ENCODE measurements at places on chromosomes 5 and 9. TPM values are rescaled to one million over a fixed set of nuclear protein-coding genes. Genes with fewer than 3 reads are reported as not detected.

Gene UBE2R2
- total RNA-seq, result 28.9 TPM

Gene ENTPD2
- total RNA-seq, result not detected

Gene C5orf52
- not detected for total RNA-seq

Gene RNF38
- total RNA-seq, result 43.8 TPM

Gene STKLD1
- total RNA-seq, result 0.37 TPM

Gene ABCA2
- 7.5 TPM for total RNA-seq

Gene ARID3C
- total RNA-seq, result not detected

Gene PCDHGA11
- 1.1 TPM for total RNA-seq

Gene SLC23A1
- total RNA-seq, result 1.8 TPM

Gene F2RL1
- 0.22 TPM for total RNA-seq

Gene GPR151
- not detected for total RNA-seq

Gene PCDHGA5
- total RNA-seq, result 1.2 TPM

Gene CDH9
- total RNA-seq, result not detected

Gene CDO1
- not detected for total RNA-seq

Gene SLC34A1
- not detected for total RNA-seq

Gene ASS1
- total RNA-seq, result 1.6 TPM

Gene TUSC1
- 0.76 TPM for total RNA-seq

Gene NR2F1
- not detected for total RNA-seq

Gene LHX3
- total RNA-seq, result not detected

Gene RNF20
- 51.6 TPM for total RNA-seq

Gene MSMP
- 0.78 TPM for total RNA-seq

Gene RPS23
- total RNA-seq, result 4,125 TPM

Gene CNTNAP3B
- total RNA-seq, result 0.64 TPM

Gene ZFP37
- 1.7 TPM for total RNA-seq

Gene TRAF1
- 115 TPM for total RNA-seq

Gene ADAMTSL1
- not detected for total RNA-seq

Gene SLC34A3
- not detected for total RNA-seq

Gene OMD
- total RNA-seq, result not detected

Gene MEF2C
- 359 TPM for total RNA-seq

Gene COMMD10
- total RNA-seq, result 44.4 TPM

Gene SLCO4C1
- total RNA-seq, result 0.33 TPM

Gene FAM169A
- total RNA-seq, result 8.2 TPM

Gene TAF11L5
- not detected for total RNA-seq

Gene GCNT4
- not detected for total RNA-seq

Gene ZNF879
- total RNA-seq, result 8.2 TPM

Gene TAL2
- not detected for total RNA-seq

Measured in activated B cell treated with CpG ODN at 0.5 μM for 24 hours (primary cell).